Neuronal stem cell (in vitro differentiated cells): ENCODE measurements at places on chromosomes 7 and 10.

GRCh38 chr10:133079836-133080682, 7.7 kb upstream of the ADGRA1 start:
- DNase-seq = peak; percentile 49

- DNase-seq = no peak
Observed at GRCh38 chr10:2020836-2021235, 283.5 kb upstream of the ADARB2 start.

DNA sequence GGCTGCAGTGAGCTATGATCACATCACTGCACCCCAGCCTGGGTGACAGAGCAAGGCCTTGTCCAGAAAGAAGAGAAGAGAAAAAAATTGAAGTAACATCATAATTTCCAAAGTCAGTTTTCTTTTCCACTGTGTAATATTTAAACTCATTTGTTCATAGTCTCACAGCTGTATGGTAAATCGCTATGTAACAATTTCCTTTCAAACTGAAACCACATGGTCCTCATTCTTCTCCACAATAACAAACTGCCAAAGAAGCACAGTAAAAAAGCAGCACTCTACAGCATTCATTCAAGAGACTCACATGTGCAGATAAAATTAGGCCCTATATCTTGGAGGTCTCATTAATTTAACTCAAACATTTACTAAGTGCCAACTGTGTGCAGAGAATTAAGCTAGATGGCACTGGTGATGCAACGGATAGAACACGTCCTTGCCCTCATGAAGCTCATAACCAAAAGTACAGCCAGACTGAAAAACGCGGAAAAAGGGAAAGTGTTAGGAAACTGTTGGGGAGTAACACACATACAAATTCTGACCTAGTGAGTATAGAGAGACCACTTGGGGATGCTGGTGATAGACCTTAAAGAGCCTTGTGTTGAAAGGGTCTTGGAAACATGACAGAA, 174.0 kb upstream of the KCTD7 start:
- DNase-seq = no peak

GRCh38 chr7:21524680-21525079, 18.2 kb upstream of the DNAH11 start:
- no peak for DNase-seq

DNA sequence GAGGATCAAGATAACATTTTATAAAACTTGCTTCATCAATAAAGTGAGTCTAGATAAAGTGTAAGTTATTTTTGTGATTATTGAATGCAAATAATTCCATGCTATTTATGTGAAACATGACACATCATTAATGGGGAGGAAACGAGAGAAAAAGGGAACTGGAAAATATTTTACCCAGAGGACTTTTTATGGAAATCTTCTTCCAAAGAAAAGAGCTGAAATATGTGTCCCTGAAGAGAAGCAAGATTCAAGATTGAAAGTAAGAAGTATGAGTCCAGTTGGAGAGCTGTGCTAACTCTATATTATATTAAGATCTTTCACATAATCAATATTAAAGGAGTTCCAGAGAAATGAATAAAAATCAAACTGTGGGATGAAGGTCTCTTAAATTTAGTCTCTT, 1361.8 kb downstream of the GATA3 start:
- no peak for DNase-seq

DNA sequence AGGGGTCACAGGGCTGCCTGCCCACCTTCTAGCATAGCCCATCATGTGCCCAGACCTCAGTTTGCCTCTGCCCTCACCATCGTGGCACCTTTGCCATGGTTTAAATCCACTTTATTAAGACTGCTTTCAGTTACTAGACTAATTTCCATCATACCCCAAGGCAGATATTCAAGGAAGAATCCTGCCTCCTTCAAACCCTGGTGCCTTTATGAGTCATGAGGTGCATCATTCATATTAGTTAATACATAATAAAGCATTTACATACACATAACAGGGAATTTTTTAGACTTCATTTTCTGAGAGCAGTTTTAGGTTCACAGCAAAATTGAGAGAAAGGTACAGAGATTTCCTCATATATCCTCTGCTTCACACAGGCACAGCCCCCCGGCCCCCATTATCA, 62.8 kb downstream of the CXCL12 start:
- no peak for DNase-seq

- DNase-seq = no peak
Observed at GRCh38 chr7:31249671-31250070, 90.9 kb downstream of the NEUROD6 start.

DNA sequence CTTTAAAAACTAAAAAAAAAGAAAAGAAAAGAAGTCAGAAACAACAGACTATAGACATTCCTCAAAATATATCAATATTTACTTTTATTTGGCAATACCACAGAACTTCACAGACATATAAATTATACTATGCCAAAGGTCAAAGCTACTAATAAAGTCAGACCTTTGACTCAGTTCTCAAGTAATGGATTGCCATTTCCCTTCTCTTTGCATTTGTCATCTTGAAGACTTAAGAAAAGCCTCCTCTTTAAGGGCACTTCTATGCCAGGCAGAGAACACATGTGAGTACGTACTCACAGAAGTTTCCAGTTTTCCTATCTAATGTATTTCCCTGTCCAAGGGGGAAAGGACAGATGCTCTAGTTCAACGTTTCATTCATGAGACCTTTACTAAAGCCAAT, 37.6 kb downstream of the TNPO3 start:
- DNase-seq = no peak

DNA sequence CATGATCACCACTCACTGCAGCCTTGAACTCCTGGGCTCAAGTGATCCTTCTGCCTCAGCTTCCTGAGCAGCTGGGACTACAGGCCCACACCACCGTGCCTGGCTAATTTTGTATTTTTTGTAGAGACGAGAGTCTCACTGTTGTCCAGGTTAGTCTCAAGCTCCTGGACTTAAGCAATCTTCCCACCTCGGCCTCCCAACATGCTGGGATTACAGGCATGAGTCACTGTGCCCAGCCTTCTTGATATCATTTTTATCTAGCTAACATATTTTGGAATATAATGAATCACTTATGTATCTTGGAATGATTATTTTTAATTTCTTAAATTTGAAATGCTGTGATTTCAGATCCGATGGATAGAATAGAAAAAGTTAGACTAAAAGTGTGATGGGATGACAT, 18.4 kb downstream of the ARL4A start:
- DNase-seq = no peak
